Type B pancreatic cell (in vitro differentiated cells): ENCODE measurements at places on chromosomes 6 and 20. TPM values are rescaled to one million over a fixed set of nuclear protein-coding genes. Genes with fewer than 3 reads are reported as not detected.

GRCh38 chr6:107690643-107691061 is 133.5 kb downstream of the SCML4 start:
- no peak for DNase-seq

- DNase-seq: no peak
Observed at GRCh38 chr20:16654858-16655535, 74.8 kb upstream of the SNRPB2 start.

WFDC2 gene
- 64.4 and 98.9 TPM in 2 replicates for total RNA-seq

DNA sequence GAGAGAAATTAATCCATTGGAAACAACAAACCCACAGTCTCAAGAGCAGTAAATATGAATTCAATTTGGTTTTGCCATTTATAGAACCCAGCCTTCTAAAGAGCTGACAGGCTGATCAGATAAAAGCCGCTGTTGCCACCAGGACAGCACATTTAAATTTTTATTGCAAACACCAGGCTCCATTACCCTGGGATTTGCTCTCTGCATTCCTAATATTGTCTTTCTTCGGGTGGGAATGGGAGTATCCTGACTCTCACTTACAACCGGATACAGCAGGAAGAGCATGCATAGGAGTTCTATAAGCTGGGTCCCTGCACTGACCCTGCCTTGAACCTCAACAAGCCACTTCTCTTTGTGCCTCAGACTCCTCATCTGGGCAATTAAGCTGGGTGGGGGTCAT is 142.9 kb downstream of the LRFN2 start:
- DNase-seq: no peak

DNA sequence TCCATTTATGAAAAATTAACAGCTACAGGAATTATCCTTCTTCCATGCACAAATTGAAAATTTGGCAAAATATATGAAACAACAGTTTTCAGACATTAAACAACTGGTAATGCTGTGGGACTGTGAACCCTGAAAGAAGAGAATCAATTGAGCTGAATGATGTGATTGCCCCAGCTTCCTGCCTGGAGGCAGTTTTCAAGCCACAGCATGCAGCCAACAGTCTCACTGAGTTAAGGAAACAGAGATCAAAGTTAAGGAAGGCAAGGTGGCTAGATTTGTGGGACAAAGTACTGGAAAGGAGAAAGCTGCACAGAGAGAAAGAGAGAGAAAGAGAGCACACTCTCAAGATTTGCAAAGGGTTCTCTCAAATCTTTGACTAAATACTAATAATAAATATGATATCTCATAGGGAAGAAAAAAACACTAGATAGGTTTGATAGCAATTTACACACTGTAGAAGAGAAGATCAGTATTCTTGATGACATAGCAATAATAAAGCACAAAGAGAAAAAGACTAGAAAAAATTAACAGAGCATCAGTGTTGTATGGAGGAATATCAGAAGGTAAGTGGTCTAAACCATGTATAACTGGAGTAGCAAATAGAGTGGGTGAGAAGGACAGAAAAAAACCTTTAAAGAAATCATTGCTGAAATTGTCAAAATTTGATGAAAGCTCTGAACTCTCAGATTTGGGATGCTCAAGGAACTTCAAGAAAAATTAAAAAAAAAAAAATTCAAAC is 70.1 kb upstream of the CNKSR3 start:
- DNase-seq: no peak

- DNase-seq: no peak
Observed at GRCh38 chr6:146890644-146891434, 292.1 kb downstream of the ADGB start.

CST5 gene
- 0.79 TPM in 1 of 2 replicates, not detected in the other for total RNA-seq

DNA sequence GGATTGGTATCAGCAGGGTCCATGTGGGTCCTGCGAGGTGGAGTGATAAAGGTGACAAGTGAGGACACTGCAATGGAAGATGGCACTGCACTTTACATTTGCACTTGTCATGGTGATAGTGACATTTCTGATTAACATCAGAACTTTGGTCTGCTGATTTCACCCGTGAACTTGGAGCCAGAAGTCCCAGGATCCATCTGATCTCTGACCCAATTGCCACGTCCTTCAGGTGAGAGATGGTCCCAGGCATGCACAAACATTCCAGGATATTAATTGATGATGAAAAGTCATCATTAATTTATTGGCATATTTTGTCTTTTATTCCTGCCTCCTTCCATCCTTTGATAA is 9.8 kb upstream of the GHRH start:
- DNase-seq: no peak

POU5F1 gene
- not detected in 2 replicates for total RNA-seq
